Naive thymus-derived CD4-positive, alpha-beta T cell (primary cell): ENCODE measurements at places on chromosomes 16 and 17.

DNA sequence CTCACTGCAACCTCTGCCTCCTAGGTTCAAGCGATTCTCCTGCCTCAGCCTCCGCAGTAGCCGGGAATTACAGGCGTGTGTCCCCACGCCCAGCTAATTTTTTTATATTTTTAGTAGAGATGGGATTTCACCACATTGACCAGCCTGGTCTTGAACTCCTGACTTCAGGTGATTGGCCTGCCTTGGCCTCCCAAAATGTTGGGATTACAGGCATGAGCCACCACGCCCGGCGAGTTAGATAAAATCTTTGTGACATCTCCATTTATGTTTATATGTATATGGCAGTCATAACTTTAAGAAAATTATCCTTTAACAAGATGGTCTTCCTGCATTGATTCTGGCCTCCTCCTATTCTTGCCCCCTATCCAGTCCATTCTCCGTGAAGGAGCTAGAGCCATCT, 24.0 kb downstream of the CCDC42 start:
- no peaks in the 10 kb centered on the region for H3K4me1 ChIP-seq
- no peak for DNase-seq
- H3K27me3 ChIP-seq = no peaks in the 10 kb centered on the region
- H3K27ac ChIP-seq = no peak overlapping the region
- no peak overlapping the region for H3K4me3 ChIP-seq

GRCh38 chr16:70644763-70645597, 1.4 kb upstream of the IL34 start:
- H3K4me3 ChIP-seq = no peak overlapping the region
- H3K36me3 ChIP-seq = no peaks in the 10 kb centered on the region
- H3K27me3 ChIP-seq = no peaks in the 10 kb centered on the region
- no peaks in the 10 kb centered on the region for H3K4me1 ChIP-seq

DNA sequence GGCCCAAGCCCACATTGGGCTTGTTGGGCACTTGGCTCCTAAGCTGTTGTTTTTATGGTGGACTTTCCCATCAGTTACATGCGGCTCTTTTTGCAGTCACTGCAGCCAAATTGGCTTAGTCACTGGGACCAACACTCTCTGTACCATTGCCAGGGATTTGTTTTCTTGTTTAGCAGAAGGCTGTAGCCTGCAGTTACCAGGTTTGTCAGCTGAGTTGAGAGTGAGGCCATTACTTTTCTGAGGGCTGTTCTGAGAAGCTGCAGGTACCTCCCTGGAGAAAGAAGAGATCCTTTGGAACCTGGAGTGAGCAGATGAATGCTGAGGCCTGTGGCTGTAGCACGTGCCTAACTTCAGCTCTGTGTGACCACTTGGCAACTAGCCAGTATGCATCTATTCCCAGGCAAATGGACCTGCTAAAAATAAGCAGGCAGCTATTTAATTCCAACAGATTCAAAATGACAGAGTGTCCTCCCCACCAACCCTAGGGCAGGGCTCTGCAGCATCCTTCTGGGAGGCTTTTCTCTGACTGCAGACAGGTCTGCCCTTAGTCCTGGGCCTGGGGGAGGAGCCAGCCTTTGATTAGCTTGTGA, 12.9 kb downstream of the AKAP1 start:
- H3K27ac ChIP-seq = no peak overlapping the region
- H3K27me3 ChIP-seq = no peaks in the 10 kb centered on the region
- no peaks in the 10 kb centered on the region for H3K4me1 ChIP-seq

- DNase-seq = no peak
- no peaks in the 10 kb centered on the region for H3K36me3 ChIP-seq
- no peak overlapping the region for H3K27ac ChIP-seq
- no peaks in the 10 kb centered on the region for H3K27me3 ChIP-seq
- no peaks in the 10 kb centered on the region for H3K4me1 ChIP-seq
Observed at GRCh38 chr16:13181432-13181831, 280.0 kb downstream of the SHISA9 start.

- no peaks in the 10 kb centered on the region for H3K27me3 ChIP-seq
- peak overlapping the region; percentile 72 for H3K27ac ChIP-seq
- H3K36me3 ChIP-seq = no peaks in the 10 kb centered on the region
- peak; percentile 32 for DNase-seq
- peaks cover 64% of the 10 kb centered on the region for H3K4me1 ChIP-seq
- no peak overlapping the region for H3K4me3 ChIP-seq
Observed at GRCh38 chr16:88469615-88470395, 16.7 kb downstream of the ZFPM1 start.

GRCh38 chr17:41864498-41864835, 756 bp downstream of the KLHL11 start:
- DNase-seq = no peak
- peak overlapping the region; percentile 90 for H3K27ac ChIP-seq
- H3K4me3 ChIP-seq = peak overlapping the region; percentile 89
- H3K36me3 ChIP-seq = no peaks in the 10 kb centered on the region
- peaks cover 34% of the 10 kb centered on the region for H3K4me1 ChIP-seq
- no peaks in the 10 kb centered on the region for H3K27me3 ChIP-seq

- no peaks in the 10 kb centered on the region for H3K27me3 ChIP-seq
- no peak for DNase-seq
- H3K4me1 ChIP-seq = no peaks in the 10 kb centered on the region
- no peak overlapping the region for H3K27ac ChIP-seq
- H3K4me3 ChIP-seq = no peak overlapping the region
Observed at GRCh38 chr17:10499950-10500349, 18.4 kb downstream of the MYH1 start.

- DNase-seq = no peak
- no peak overlapping the region for H3K27ac ChIP-seq
- H3K4me3 ChIP-seq = no peak overlapping the region
- no peaks in the 10 kb centered on the region for H3K36me3 ChIP-seq
Observed at GRCh38 chr16:58343562-58343961, 48.7 kb upstream of the GINS3 start.

DNA sequence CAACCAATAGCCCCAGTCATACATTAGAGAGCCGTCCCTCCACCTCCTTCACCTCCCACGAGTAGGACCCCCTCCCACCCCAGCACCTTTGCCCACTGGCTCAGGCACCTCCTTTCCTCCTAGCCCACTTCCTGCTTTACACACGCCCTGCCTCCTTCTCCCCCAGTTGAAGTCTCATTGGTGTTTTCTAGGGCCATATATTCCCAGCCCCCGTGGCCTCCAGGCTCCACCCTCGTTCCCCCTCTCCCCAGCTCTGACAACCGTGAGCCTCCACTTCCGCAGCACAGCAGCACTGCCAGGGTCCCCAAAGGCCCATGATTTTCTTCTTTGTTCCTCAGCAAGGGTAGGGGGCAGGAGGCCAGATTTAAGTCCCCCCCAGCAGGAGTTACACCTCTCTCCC, 340.3 kb upstream of the TNRC6C start:
- H3K27me3 ChIP-seq = no peaks in the 10 kb centered on the region
- no peak overlapping the region for H3K4me3 ChIP-seq
- H3K4me1 ChIP-seq = peaks cover 8% of the 10 kb centered on the region
- DNase-seq = no peak
- H3K36me3 ChIP-seq = no peaks in the 10 kb centered on the region
- no peak overlapping the region for H3K27ac ChIP-seq

GRCh38 chr17:47670064-47670463, 20.3 kb downstream of the KPNB1 start:
- H3K27ac ChIP-seq = no peak overlapping the region
- no peaks in the 10 kb centered on the region for H3K27me3 ChIP-seq
- no peak overlapping the region for H3K4me3 ChIP-seq

GRCh38 chr17:45006927-45007461, 38.9 kb upstream of the C1QL1 start:
- H3K4me3 ChIP-seq = no peak overlapping the region
- no peak overlapping the region for H3K27ac ChIP-seq
- no peaks in the 10 kb centered on the region for H3K4me1 ChIP-seq
- H3K27me3 ChIP-seq = no peaks in the 10 kb centered on the region
- no peak for DNase-seq

GRCh38 chr17:81831957-81832607, 1.0 kb downstream of the MCRIP1 start:
- peaks cover 13% of the 10 kb centered on the region for H3K4me1 ChIP-seq
- peak overlapping the region; percentile 66 for H3K4me3 ChIP-seq
- no peaks in the 10 kb centered on the region for H3K27me3 ChIP-seq
- DNase-seq = no peak
- no peaks in the 10 kb centered on the region for H3K36me3 ChIP-seq

- H3K36me3 ChIP-seq = no peaks in the 10 kb centered on the region
- no peak overlapping the region for H3K27ac ChIP-seq
- DNase-seq = no peak
- H3K27me3 ChIP-seq = no peaks in the 10 kb centered on the region
- no peak overlapping the region for H3K4me3 ChIP-seq
Observed at GRCh38 chr17:28997806-28998205, 8.0 kb downstream of the SEZ6 start.

- no peak for DNase-seq
- H3K4me1 ChIP-seq = no peaks in the 10 kb centered on the region
- H3K27me3 ChIP-seq = no peaks in the 10 kb centered on the region
Observed at GRCh38 chr17:46745376-46745775, 73.1 kb downstream of the WNT3 start.

DNA sequence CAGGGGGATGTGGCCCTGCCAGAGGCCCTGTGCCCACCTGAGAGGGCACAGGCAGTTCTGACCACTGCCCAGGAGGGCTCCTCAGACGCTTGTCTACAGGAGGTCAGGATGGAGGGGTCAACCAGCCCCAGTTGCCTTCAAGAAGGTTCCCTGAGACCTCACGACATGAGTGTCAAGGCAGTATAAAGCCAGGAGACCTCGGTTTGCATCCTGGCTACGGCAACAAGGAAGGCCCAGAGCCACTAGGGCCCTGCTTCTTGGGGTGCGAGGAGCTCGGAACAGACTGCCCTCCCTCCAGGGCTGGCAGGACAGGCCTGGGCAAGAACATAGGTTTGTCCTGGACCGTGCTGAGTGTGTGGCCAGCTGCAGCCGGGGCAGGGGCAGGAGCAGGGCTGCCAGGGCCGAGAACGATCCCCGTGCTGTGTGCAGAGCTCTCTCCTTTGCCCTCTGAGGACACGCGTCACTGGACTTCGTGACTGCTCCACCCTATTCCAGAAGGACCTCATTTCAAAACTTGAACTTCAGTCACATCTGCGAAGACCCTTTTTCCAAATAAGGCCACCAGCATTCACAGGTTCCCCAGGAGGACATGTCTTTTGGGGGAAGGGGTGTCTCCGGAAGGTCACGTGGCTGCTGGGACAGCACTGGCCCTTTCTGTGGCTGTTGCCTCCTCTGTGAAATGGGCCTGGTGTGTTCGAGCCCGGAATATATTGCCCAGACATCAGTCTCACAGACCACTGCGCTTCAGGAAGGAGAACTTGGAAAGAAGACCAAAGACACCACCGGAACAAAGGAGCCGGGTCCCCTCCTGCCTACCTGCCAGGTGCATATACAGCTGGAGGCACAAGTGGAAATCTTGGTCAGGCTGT, 27.7 kb downstream of the SLC7A5 start:
- DNase-seq = no peak
- no peaks in the 10 kb centered on the region for H3K27me3 ChIP-seq
- H3K36me3 ChIP-seq = no peaks in the 10 kb centered on the region

- H3K27ac ChIP-seq = no peak overlapping the region
- no peak for DNase-seq
Observed at GRCh38 chr17:66737524-66737923, 97.4 kb upstream of the CACNG5 start.

DNA sequence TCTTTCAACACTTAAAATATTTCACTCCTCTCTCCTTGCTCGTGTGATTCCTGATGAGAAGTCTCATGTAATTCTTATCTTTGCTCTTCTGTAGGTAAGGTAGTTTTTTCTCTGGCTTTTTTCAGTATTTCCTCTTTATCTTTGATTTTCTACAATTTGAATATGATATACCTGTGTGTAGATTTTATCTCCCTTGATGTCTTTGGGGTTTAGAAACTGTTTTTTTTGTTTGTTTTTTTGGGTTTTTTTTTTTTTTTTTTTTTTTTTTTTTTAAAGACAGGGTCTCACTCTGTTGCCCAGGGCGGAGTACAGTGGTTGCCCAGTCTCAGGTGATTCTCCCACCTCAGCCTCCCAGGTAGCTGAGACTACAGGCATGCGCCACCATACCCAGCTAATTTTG, 26.6 kb downstream of the MOSMO start:
- H3K4me1 ChIP-seq = no peaks in the 10 kb centered on the region
- H3K36me3 ChIP-seq = no peaks in the 10 kb centered on the region
- no peak overlapping the region for H3K4me3 ChIP-seq
- H3K27ac ChIP-seq = no peak overlapping the region
- H3K27me3 ChIP-seq = no peaks in the 10 kb centered on the region

DNA sequence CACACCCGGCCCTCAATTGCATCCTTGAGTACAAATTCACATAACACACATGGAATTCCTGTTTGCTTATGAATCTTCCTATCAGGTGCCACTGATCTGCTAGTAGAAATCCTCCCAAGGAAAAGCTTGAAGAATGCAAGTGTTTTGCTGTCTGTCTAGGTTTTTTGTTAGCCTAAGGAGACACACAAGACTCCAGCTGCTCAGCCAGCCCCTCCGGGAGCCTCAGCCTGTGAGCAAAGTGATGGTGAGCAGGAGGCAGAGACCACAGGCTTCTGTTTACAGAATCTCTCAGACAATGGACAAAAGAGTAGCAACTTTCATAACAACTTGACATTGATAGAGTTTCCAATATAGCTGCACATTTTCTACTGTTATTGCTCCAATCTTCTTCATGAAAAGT, 18.4 kb upstream of the PRKCA start:
- no peak for DNase-seq
- H3K4me1 ChIP-seq = peaks cover 32% of the 10 kb centered on the region
- H3K27me3 ChIP-seq = no peaks in the 10 kb centered on the region
- no peaks in the 10 kb centered on the region for H3K36me3 ChIP-seq
- H3K4me3 ChIP-seq = no peak overlapping the region
- H3K27ac ChIP-seq = no peak overlapping the region

- H3K4me3 ChIP-seq = no peak overlapping the region
- no peaks in the 10 kb centered on the region for H3K36me3 ChIP-seq
- H3K27ac ChIP-seq = no peak overlapping the region
- H3K4me1 ChIP-seq = peaks cover 4% of the 10 kb centered on the region
- peaks cover 13% of the 10 kb centered on the region for H3K27me3 ChIP-seq
Observed at GRCh38 chr16:66926961-66927436, 1.7 kb upstream of the RRAD start.
